Peyer's patch (tissue), 4 donors: ENCODE measurements at places on chromosomes 16 and 17. TPM values are rescaled to one million over a fixed set of nuclear protein-coding genes. Genes with fewer than 3 reads are reported as not detected.

GRCh38 chr17:43416998-43417890 is 18.5 kb downstream of the ARL4D start:
- H3K4me3 ChIP-seq: no peak overlapping the region
- peak overlapping the region; percentile 72 for H3K27ac ChIP-seq
- DNase-seq: peak; percentile 53
- H3K27me3 ChIP-seq: no peaks in the 10 kb centered on the region
- no peaks in the 10 kb centered on the region for H3K4me1 ChIP-seq

DNA sequence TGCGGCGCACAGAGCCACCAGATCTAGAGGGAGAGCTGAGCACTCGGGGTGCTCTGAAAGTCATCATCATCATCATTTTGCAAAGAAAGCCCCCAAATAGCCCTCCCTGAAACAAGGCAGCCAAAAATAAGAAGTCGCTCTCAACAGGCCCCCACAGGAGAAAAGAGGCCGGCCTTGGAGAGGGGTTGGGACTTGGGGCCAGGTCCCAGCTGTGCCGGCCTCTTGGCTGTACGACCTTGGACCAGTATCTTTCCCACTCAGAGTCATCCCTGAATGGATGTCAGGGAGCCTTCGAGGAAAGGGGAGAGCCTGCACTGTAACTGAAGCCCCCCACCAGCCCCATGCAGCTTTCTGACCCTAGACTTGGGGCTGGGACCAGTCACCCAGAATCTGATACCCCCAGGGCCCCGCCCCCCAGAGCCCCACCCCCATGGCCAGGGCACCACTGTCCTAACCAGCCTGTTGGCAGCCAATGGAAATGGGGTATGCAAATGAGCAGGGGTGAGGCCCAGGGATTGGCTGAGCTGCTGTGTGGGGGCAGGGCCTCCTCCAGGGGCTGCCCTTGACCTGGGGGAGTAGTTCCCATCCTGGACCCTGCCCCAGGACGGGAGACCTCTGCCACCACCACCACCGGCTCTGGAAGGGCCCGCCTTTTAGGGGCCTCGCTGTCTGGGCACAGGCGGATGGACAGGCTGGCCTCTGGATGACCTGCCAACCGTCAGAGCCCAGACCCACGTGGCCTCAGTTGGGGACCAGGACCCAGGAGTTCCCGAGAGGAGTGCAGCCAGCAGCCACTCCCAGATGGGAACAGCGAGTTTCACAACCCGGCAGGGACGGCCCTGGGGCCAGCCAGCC is 15.4 kb downstream of the ZFPM1 start:
- DNase-seq: no peak
- H3K4me3 ChIP-seq: no peak overlapping the region

DNA sequence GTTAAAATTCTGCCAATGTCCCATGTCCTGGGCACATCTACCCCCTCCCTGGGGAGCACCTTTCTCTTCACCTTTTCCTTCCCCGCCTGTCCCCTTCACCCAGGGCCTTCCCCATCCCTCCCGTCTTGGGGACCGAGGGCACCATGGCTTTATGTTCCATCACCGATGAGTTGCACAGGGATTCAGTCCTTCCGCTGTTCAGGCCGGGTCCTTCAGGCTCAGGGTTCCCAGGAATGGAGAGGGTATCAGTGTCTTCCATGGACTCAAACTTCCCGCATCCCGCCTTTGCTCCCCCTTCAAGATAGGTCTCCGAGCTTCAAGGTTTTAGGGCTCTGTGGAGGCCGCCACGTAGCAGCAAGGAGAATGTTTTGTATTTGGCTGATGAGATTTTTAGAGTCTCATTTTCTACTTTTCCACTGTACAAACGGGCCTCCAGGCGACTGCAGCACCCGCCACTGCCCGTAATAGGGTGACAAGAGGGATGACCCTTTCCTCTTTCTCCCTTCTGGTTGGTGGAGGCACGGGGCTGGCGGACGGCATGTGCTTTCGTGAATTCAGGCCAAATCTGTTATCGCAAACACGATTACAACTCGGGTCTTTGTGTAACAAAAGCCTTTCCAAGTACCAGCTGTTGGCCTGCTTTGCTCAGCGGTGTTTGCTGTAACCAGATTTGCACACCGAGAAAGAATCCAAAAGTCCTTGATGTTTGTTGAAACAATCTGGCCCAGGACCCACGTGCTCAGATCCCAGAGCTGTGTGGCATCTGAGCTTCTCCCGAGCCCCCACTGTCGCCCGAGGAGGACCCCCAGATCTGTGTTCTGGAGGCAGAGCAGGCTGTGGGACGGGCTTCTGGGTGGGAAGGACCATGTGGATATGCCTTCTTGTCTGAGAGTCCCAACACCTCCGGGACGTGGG is 236.3 kb downstream of the SEC14L1 start:
- DNase-seq: no peak
- peak overlapping the region; percentile 90 for H3K27ac ChIP-seq
- H3K4me1 ChIP-seq: peaks cover 84% of the 10 kb centered on the region

DNA sequence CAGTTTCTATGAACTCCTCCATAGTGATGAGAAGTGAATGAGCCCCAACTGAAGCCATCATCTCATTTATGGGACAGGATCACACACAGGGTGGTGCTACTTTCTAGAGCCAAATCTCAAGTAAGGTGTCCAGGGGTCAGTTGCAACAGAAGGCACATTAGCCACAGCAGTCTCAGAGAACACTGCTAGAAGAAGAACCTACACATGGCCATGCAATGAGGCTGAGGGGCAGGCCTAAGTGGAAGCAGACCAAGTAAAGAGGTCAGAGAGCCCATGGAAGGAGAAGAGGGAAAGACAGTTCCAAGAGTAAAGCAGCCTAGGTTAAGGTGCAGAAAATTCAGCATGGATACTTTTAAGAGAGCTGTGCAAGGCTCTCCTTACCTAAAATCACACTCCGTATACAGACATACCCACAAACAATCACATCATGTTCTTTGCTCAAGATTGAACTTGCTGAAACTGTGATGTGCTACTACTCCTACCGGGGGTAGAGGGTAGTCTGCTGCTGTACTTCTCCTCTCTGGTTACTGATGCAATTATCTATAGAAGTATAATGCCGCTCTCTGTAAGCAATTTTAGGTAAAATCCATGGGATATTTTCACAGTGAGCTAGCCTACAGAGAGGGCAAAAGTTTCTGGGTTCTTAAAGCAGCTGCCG is 1.7 kb downstream of the ABCA8 start:
- no peak for DNase-seq
- H3K27me3 ChIP-seq: no peaks in the 10 kb centered on the region
- no peaks in the 10 kb centered on the region for H3K4me1 ChIP-seq
- H3K36me3 ChIP-seq: no peaks in the 10 kb centered on the region

DNA sequence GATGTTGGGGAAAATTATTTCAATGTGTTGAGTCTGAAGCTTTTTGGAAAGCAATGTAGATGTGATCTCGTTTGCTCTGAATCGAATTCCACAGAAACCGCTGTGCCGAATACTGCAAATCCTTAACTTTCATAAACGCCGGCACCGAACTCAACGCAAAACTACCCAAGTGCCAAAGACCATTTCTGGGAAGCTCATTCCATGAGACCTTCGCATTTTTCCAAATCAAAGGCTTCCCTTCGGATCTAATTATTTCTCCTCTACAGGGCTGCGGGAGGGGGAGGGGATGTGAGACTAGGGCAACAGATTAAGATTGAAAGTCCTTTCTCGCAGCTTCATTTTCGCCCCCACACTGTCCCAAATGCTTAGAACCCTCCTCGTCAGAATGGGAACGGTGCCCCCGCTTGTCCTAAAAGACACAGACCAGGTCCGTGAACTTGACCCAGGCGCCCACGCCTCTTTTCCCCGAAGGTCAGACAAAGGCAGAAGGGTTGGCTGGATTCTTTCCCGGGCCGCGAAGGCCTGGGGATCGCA is 4.0 kb downstream of the PRAC1 start:
- H3K27me3 ChIP-seq: peaks cover 68% of the 10 kb centered on the region
- no peak overlapping the region for H3K27ac ChIP-seq
- peak; percentile 58 for DNase-seq
- H3K4me3 ChIP-seq: no peak overlapping the region
- H3K4me1 ChIP-seq: no peaks in the 10 kb centered on the region
- no peaks in the 10 kb centered on the region for H3K36me3 ChIP-seq

The POLDIP2 gene
- total RNA-seq: 87.2 TPM

DNA sequence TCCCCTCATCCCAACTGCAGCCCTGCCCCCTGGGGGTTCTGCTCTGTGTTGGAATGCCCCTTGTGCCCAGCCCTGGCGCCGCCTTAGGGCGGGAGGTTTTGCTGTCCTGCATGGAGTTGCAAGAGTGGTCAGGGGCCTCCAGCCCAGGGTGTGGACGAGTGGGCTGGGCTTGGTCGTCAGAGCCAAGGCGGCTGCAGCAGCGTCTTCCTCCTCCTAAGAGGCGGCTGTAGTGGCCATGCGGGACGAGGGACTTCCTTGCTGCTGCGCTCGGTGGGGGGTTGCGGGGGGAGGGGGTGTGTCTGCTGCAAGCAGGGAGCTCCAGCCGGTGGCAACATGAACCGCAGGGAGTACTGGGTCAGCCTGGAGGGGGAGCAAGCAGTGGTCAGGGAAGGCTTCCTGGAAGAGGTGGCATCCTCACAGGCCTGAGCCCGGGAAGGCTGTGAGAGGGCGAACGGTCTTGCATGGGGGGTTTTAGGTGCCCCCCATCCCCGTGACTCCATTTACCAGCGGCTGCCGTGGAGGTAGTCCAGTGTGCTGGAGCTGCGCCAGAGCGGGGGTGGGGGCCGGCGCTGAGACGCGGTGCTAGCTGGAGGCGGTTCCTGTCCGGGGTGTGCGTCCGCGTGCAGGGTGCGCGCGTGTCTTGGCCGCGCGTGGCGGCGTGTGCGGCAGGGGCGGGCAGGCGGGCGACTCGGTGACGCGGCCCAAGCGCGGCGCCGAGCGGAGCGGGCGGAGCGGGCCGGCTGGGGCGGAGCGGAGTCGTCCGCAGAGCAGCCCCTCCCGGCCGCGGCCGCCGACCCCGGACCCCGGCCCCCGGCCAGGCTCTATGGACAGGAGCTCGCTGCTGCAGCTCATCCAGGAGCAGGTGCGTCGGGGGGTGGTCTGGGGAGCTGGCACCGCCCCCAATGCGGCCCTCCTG is at the start of gene RHBDL1:
Gene RHBDL1 (plus strand): TSS at position 704 of the 916 bp plus-strand sequence. CDS start 120 bp downstream, at position 824.
- peaks cover 35% of the 10 kb centered on the region for H3K4me1 ChIP-seq
- no peak for DNase-seq
- H3K27ac ChIP-seq: no peak within 1 kb of the TSS
- no peaks in the 10 kb centered on the region for H3K36me3 ChIP-seq
- no peaks in the 10 kb centered on the region for H3K27me3 ChIP-seq

- no peak overlapping the region for H3K27ac ChIP-seq
- H3K4me1 ChIP-seq: no peaks in the 10 kb centered on the region
- DNase-seq: no peak
- no peaks in the 10 kb centered on the region for H3K27me3 ChIP-seq
- H3K36me3 ChIP-seq: no peaks in the 10 kb centered on the region
These were observed 106.6 kb downstream of the AMFR start for GRCh38 chr16:56318827-56319140.

DNA sequence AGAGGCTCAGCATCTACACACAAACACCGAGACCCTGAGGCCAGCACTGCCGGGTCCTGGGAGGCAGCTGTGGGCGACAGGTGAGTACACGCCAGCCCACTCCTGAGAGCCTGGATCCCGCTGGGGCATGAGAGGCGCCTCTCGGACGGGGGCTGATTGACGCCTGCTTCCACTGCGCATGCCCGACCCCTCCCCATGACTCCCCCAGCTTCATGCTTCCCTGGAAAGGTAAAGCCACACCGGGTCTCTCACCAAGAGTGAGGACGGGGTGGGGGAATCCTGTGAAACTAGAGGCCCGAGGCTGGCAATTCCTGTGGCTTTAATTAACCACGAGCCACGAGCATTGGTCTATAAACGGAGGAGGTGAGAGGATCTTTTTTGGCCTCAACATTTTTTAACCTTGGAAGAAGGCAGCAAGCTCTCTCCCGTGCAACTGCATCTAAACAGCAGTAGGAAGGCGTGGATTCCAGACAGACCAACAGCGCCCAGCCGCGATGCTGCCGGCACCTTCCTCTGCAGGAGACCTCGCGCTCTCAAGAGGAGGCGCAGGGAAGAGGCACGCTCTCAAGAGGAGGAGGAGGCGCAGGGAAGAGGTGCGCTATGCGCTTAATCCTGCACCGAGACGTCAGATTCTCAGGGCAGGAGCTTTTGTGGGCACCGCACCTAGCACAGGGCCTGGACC is 71.8 kb upstream of the METRNL start:
- no peak for DNase-seq
- H3K27ac ChIP-seq: no peak overlapping the region
- no peak overlapping the region for H3K4me3 ChIP-seq
- H3K27me3 ChIP-seq: no peaks in the 10 kb centered on the region
- no peaks in the 10 kb centered on the region for H3K4me1 ChIP-seq

The CHST4 gene
- total RNA-seq: not detected

- H3K27me3 ChIP-seq: no peaks in the 10 kb centered on the region
- no peak for DNase-seq
- peaks cover 19% of the 10 kb centered on the region for H3K4me1 ChIP-seq
- no peak overlapping the region for H3K27ac ChIP-seq
- no peak overlapping the region for H3K4me3 ChIP-seq
These were observed 31.9 kb downstream of the ARHGAP23 start for GRCh38 chr17:38460082-38460715.

The GID4 gene
- 9.5 TPM for total RNA-seq

The KRTAP29-1 gene
- total RNA-seq: not detected

The TACO1 gene
- 12.4 TPM for total RNA-seq
